Karpas-422 (cell line): ENCODE measurements at places on chromosomes 13 and 19.

DNA sequence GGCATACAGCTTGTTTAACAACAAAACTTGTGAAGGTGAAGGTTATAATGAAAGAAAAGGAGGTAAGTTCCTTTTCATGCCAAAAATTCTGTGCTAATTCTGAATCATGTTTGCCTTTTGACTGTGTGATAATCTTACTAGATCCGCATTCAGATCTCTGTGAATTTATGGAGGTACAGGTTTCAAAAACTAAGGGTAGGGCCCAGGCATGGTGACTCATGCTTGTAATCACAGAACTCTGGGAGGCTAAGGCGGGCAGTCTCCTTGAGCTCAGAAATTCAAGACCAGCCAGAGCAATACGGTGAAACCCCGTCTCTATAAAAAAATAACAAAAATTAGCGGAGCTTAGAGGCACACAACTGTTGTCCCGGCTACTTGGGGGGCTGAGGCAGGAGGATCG is 45.9 kb downstream of the PCDH9 start:
- DNase-seq, result no peak

GRCh38 chr19:21587549-21587948 is 82.1 kb downstream of the ZNF429 start:
- DNase-seq, result peak; percentile 26

- no peak for DNase-seq
These were observed 18.6 kb downstream of the C19orf81 start for GRCh38 chr19:50667759-50668231.

DNA sequence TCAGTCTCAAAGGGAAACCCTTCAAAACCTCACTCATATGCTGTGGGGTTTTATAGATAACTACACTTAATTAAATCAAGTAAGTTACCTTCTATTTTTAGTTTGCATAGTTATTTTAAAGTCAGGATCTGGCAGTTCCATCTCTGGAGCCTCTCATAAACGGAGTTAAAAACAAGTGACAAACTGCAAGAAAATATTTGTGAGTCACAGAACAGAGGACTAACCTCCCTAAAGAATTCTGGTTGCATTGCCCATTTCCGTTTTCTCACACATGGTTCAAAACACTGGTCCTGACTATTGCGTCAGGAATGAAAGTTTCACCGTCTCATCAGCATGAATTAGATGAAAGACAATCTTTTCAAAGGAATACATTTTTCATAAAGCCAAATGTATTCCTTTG is 10.6 kb downstream of the RXFP2 start:
- DNase-seq, result peak; percentile 27

GRCh38 chr19:44903602-44904425 is 1.8 kb upstream of the APOE start:
- DNase-seq, result peak; percentile 89

DNA sequence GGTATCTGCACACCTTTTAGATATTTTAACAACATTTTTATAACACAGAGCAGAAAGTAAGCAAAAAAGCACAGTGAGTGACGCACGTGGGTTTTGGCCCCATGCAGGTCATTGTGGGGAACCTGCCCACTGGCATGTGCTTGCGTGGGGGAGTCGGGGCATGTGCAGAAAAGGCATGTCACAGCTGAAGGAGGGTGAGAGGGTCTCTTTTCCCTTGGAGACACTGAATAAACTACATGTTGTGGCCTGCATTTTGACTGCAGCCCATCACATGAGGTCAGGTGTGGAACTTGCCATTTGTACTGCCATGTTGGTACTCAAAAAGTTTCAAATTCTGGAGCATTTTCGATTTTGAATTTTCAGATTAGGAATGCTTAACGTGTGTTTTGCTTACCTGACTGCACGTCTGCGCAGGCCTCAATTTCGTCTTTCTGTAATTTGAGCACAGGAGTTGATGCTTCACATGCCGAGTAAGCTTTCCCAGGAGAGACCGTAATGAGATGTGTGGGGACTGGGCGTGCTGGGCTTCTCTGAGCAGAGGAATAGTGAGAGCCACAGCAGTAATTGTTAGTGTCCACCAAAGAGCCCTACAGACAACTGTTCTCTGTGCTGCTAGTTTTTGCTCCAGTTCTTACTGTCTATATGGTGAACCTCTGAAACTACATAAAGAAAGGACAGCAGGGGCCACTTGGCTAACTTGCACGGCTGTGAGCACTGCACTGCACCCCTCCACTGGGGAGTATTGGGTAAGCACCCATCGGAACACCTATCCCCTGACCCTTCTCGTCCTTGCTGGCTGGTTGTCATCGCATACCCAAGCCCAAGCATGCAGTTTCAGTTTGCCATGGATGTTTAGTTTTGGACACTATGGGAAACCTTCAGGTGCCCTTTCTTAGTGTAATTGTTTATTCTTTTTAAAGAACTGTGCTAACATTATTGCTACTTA is 72.9 kb upstream of the GPR183 start:
- DNase-seq, result no peak

GRCh38 chr13:59356607-59357006 is 807.1 kb downstream of the DIAPH3 start:
- no peak for DNase-seq

GRCh38 chr19:4580961-4581665 is 21.6 kb upstream of the SEMA6B start:
- no peak for DNase-seq

DNA sequence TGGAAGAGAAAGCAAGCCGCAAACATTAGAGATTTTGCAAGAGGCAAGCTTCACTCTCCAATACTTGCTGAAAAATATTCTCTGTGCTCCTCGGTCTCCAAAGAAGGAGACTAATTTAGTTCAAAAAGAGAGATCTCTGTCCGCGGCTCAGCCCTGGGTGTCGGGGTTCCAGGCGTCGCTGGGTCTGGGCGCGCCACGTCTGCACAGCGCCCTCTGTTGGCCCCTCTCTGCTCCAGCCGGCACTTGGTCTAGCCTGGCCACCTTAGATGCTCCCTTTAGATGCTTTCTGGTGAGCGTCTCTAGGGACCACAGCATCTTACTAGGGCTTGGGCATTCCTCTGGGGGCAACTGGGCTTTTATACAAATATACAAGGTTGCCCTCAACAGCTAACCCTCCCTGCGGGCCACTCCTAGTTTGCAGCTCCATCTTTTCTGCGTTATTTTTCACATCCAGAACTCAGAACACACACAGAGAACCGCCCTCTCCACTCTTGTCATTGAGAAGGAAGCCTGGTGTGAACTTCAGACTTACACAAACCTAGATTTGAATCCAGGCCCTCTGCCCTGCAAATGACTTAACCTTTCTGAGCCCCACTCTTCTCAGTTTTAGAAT is 78.3 kb downstream of the CYSLTR2 start:
- peak; percentile 93 for DNase-seq

- DNase-seq, result no peak
These were observed 127.9 kb upstream of the USP29 start for GRCh38 chr19:56991912-56992311.

DNA sequence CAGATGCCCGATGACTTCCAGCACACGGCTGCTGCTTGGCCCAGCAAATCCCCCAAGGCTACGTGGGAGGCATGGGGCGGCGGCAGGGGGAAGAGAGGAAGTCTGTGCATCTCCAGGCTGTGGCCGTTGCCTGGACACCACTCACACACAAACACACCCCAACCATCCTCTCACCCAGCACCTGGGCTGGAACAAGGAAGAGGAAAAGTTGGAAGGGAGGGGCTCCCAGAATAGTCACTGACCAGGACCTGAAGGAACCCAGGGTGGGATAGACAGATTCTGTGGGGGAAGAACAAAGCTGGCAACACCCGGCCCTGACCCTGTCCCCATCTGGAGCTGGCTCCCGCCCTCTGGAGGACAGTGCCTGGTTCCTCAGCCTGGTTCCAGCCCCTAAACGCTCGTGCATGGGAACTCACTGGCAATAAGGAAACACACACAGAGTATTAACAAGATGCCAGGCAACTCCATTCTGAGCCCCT is 11.2 kb downstream of the PPP6R1 start:
- DNase-seq, result no peak

- DNase-seq, result no peak
These were observed 95.1 kb downstream of the DNAJC15 start for GRCh38 chr13:43118521-43118920.

DNA sequence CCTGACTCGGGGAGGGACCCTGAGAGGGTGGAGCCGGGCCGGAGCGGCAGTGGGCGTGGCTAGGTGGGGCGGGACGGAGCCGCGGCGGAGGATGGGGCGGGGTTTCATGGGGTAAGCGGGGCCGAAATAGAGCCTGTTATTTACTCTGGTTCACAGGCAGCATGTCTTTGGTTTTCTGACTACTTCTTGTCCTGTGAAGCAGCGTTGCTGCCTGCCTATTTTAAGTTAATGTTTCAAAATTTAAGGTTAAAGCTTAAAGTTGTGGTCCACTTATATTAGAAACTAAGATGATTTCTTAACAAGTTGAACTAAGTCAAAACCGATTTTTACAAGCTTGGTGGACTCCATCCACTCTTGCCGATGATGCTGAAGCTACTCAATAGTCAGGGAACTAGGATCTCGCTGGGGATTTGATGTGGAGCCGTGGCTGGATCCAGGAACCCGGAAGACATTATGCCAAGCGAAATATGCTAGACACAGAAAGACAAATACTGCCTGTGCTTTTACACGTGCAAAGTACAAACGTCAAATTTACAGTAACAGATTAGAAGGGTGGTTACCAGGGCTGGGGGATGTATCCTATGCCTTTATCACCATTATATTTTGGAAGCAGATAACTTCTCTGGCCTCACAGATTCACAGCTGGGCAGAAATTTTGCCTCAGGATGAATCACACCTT is 433 bp upstream of the ZNF616 start:
- no peak for DNase-seq

- no peak for DNase-seq
These were observed 19.2 kb downstream of the KLK5 start for GRCh38 chr19:50933640-50934039.

DNA sequence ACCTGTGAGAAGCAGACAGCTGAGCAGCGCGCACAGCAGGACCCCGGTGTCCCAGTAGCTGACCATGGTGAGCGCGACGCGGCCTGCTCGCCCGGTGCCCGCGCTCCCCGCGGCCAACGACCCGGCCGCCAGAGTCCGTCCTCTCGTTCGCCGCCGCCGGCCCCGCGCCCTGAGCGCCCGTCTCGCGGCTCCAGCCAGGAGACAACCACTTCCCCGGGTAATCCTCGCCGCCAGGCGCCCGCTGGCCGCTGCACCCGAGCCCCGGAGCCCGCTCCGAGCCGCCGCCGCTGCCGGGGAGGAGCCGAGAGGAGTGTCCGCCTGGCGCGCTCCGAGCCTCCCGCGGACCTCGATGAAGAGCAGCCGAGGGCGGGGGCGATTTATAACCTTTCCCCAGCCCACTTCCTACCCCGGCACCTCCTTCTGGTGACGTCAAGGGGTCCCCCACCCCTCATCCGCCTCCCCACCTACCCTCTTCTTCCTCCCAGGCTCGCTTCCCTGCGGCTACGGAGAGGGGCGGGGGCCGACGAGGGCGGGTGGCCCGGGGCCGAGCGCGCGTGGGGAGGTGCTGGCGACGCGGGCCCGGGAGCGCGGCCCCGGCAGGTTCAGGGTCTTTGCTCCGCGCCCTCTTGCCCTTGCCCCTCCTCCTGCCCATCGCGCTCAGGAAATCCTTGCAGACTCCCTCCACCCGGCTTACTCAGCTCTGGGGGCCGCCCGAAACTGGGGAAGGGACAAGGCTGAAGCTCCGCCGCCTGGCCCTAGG is at the start of gene FLT1:
Gene FLT1, minus strand, starts transcription at position 351 of the 760 bp plus-strand sequence. Its CDS starts 285 bp downstream, at position 66.
- DNase-seq, result no peak

GRCh38 chr13:47680748-47681147 is 320.3 kb downstream of the SUCLA2 start:
- no peak for DNase-seq

- peak; percentile 64 for DNase-seq
These were observed 412.1 kb downstream of the KLF12 start for GRCh38 chr13:73722120-73722519.

DNA sequence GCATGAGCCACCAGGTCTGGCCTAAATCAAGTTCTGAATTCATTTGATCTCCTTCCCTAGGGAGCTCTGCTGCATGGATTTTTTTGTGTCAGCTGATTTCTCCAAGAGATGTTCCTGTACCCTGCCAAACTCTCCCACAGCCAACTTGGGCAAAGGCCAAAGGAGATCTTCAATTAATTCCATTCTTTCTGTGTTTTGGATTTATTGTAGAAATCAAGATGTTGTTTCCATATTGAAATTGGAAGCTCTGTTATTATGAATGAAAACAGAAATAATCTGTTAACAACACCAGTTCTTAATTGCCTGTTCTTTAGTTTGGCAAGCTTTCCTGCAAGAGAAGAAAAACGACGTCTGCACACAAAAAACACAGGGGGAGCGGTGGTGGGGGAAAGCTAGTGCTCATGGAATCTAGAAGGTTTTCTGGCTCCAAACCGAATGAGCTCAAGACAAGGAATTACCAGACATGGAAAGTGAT is 86.5 kb upstream of the ABCC4 start:
- DNase-seq, result no peak

DNA sequence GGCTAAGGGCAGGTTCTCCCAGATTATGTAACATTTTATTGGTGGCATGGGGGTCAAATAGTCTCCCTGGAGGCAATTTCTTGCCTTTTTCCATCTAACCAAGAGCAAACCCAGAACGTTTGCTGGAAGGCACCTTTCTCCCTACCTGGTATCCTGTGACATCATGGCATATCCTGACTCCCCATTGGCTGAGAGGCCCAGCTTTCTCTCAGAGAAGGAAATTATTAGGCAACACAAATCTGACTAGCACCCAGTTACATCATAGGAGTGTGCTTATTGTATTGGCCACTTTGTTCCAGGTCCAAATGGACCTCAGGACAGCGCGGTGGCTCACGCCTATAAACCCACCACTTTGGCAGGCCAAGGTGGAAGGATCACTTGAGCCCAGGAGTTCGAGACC is 13.0 kb downstream of the NTN5 start:
- peak; percentile 79 for DNase-seq

- no peak for DNase-seq
These were observed 7.1 kb downstream of the YIPF2 start for GRCh38 chr19:10921199-10921909.

DNA sequence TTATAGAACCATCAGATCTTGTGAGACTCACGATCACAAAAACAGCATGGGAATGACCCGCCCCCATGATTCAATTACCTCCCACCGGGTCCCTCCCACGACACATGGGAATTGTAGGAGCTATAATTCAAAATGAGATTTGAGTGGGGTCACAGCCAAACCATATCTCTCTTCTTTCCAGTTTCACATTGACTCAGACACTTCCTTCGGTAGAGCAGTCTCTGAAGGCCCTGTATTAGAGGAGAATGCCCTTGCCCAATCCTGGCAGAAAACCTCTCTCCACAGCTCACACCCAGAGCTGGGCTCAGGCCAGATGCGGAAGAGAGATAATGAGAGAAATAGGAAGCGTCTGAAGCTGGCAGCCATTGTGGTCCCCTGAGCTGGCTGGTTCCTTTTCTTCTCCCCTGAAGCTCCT is 72.4 kb upstream of the CLDN10 start:
- no peak for DNase-seq

- no peak for DNase-seq
These were observed 45.7 kb downstream of the NAA16 start for GRCh38 chr13:41356786-41357185.
